ENCODE measurements at places on chromosomes 11 and 22.
A peak's percentile ranks its signal among the peaks of the same experiment; 100 is the strongest.

GRCh38 chr11:79198898-79199250, 242.0 kb downstream of the TENM4 start:
- no peak for DNase-seq

DNA sequence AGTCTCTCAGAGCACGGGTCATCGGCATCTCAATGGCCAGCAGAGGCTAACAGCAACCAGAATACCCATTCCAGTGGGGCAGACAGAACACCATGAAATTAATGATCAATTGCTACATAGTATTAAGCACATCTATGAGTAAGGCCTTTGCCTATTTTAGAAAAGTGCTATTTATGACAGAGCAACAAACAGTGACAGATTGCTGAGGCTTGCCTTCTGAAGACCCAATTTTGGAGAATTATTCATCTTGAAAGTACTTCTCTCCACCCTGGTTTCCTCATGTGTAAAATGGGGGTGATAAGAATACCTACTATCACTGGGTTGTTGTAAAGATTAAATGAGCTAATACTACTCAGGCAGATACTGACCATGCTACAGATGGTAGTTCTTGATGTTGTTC, 232.7 kb downstream of the TENM4 start:
- no peak for DNase-seq

DNA sequence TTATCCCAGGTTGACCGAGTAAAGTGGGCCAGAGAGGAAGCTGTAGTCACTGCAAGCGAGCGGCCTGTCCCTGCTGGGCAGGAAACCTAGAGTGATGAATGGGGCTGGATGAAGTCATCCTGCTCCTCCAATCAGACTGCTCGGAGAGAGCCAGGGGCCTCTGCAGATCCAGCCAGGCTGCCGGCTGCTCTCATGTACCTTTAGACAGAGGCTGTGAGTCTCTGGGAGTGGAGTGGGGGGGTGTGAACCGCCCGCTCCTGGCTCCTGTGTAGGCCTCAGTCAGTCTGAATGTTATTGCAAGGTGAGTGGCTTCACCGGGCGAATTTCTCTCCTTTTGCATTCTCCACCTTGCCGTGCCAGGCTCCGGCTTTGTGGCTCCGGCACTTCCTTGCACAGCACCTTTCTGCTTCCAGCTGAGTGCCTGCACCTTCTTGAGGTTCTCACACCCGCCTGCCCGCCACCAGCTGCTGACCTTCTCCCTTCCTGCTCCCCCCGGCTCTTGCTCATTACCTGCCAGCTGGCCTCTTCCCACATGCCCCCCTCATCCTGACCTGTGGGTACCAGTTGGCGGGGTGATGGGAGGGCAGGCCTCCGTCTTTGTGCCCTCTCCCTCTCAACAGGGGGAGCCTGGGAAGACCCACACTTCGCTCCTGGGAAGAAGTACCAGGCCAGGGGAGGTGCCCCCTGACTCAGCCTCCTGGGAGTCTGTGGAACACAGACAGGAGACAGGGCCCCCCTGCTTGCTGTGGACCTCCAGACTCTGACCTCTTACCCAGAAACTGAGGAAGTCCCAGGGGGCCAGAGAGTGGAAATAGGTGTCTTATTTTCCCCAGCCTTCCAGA, 79.9 kb downstream of the GRAMD1B start:
- peak; percentile 24 for DNase-seq

GRCh38 chr22:46087816-46088277, 62.5 kb upstream of the PPARA start:
- peak; percentile 81 for DNase-seq

DNA sequence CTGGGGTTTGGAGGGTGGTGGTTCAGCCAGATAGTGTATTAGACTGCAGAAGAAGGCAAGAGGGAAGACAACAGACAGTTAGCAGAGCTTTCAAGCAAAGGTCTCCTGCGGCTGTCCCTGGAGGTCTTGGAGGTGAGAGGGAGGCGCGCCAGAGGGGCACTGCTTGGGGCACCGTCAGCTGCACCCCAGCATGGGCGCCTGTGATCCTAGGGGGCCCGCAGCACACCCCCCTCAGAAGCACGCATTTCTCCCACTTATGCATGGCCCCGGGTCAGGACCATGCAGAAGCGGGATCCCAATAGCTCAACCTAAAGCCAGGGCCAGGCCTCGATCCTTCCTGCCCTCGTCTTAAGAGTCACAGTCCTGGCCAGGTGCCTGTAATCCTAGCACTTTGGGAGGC, 26.5 kb downstream of the FGF4 start:
- DNase-seq: no peak

- no peak for DNase-seq
Measured at GRCh38 chr11:13288375-13289029, 10.9 kb downstream of the BMAL1 start.

DNA sequence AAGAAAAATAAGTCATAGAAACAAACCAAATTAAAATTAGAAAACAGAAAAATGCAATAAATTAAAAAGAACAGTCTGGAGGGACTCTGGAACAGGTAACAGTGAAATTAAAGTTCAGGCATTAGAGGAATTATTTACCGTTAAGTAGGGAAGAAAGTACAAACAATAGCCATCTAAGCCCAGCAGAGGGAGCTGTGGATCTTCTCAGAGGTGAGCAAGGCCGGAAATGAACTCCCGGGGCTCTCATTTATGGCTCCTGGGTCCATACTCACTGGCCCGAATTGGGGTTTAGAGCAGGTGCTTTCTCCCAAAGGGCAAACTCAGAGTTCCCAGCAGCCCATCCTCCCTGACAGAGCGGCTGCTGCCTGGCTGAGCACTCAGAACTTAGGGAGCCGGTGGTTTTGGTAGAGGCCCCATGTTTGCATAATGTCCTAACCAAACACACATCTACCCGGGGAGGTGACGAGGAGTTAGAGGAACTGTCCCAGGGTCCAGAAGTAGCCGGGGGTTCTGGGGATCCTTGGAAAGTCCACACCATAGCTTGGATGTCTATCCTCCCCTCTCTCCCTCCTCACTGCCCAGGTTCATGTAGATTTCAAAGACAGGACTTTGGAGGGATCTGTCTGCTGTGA, 87.8 kb upstream of the VPREB1 start:
- no peak for DNase-seq

DNA sequence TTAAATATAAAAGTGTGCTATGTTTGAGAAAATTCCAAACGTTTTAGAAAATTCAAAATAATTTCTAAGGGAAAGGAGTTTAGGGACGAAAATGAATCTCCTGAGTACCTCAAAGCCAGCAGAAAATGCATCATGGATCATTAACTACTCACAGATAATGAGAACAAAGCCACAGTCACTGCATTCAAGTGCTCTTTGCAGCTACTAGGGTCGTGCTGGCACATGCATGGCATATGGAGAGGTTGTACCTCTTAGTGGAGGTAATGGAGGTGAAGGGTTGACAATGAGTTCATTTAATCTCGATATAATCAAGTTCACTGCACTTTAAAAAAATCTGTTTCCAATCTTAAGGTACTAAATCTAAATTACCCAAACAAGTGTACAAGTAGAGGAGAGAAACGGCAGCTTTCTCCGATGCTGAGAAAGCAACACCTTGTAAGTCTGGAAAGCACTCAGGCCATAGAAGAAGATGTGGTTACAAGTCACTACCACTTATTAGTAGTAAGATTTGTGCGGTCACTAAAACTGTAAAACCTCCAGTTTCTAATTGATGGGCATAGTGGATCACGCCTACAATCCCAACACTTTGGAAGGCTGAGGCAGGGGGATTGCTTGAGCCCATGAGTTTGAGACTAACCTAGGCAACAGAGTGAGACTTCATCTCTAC, 261.1 kb upstream of the ANO3 start:
- DNase-seq: no peak

GRCh38 chr11:62071408-62071807, 52.4 kb upstream of the INCENP start:
- DNase-seq: no peak

DNA sequence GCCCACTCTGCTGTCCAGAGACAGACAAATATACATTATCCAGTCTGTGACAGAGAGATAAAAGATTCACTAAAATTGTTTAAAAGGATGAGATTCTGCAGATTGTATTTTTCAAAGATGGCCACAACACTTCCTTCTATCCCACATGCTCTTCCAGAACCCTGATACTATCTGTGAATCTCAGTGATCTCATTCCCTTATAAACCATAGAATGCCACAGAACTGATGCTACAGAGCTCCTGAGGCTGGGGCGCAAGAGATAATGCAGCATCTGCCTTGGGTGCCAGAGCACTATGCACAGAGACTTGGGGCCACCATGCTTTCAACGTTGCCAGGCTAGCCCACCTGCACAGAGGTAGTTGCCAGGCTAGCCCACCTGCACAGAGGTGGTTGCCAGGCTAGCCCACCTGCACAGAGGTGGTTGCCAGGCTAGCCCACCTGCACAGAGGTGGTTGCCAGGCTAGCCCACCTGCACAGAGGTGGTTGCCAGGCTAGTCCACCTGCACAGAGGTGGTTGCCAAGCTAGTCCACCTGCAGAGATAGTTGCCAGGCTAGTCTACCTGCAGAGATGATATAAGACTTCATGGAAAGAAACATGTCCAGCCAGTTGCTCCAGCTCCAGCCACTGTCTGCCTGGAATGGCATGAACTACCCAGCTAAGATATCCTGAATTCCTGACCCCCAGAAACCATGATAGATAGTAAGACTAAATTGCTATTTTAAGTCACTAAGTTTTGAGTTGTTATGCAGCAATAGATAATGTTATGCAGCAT, 17.6 kb upstream of the SEPTIN5 start:
- no peak for DNase-seq

DNA sequence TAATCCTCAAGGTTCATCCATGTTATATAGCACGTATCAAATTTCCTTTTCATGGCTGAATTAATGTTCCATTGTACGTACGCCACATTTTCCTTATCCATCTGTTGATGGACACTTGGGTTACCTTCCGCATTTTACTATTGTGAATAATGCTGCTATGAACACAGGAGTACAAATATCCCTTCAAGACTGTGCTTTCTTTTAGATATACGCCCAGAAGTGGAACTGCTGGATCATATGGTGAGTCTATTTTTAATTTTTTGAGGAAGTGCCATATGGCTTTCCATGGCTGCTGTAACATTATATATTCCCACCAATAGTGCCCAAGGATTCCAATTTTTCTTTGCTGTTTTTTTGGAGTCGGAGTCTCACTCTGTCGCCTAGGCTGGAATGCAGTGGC, 6.0 kb downstream of the MRPL40 start:
- no peak for DNase-seq

GRCh38 chr11:30436801-30437200, 113.9 kb downstream of the ARL14EP start:
- DNase-seq: no peak

DNA sequence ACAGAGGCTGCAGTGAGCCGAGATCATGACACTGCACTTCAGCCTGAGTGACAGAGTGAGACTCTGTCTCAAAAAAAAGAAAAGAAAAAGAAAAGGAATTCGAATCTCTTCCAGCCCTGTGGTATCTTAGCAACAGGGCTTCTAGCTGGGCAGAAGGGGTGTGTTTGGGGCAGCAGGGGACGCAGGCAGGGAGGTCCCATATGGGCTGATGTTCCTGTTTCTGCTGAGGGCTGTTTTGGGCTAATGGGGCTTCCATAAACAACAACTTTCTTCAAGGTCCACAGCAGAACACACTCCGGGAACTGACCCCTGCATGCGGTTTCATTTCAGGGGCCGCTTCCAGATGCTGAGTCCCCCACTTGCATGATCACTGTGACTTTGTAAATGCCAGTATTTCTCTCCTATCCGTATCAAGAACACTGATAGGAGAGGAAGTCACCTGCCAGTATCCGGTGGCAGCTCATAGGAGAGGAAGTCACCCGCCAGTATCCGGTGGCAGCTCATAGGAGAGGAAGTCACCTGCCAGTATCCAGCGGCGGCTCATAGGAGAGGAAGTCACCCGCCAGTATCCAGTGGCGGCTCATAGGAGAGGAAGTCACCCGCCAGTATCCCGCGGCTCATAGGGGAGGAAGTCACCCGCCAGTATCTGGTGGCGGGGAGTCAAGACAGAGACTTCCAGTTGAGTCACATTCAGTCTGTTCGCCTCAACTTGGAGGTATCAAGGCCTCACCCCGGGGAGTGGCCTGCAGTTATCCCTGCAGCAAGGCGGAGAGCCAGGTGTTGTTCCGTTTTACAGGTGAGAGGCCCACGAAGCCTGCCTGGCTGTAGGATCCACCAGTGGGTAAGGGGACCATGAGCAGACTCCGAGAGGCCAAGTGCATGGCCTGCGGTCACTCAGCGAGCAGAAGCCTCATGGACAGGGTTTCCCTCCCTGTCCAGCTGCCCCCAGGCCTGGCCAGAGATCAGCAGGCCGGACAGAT, 8.3 kb upstream of the FGF19 start:
- DNase-seq: no peak

- no peak for DNase-seq
Measured at GRCh38 chr11:86058360-86058759, 10.5 kb downstream of the PICALM start.

DNA sequence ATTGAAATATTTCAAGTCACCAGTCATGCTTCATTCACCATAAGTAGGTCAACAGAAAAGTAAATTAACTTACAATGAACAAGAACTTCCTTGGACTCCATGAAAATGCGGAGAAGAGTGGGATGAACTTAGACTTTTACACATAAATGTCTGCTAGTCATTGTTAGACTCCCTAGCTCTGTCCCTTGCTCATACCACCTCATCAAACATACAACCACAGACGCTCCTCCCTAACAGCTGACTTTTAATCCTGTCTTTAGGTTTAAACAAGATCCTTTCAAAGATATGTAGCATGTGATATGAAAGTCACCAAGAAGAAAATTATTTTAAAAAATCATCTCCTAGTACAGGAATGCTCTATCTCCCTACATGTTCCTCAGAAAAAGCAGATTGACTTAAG, 248.1 kb downstream of the DLG2 start:
- DNase-seq: no peak

GRCh38 chr11:123536690-123537437, 106.8 kb downstream of the GRAMD1B start:
- no peak for DNase-seq

DNA sequence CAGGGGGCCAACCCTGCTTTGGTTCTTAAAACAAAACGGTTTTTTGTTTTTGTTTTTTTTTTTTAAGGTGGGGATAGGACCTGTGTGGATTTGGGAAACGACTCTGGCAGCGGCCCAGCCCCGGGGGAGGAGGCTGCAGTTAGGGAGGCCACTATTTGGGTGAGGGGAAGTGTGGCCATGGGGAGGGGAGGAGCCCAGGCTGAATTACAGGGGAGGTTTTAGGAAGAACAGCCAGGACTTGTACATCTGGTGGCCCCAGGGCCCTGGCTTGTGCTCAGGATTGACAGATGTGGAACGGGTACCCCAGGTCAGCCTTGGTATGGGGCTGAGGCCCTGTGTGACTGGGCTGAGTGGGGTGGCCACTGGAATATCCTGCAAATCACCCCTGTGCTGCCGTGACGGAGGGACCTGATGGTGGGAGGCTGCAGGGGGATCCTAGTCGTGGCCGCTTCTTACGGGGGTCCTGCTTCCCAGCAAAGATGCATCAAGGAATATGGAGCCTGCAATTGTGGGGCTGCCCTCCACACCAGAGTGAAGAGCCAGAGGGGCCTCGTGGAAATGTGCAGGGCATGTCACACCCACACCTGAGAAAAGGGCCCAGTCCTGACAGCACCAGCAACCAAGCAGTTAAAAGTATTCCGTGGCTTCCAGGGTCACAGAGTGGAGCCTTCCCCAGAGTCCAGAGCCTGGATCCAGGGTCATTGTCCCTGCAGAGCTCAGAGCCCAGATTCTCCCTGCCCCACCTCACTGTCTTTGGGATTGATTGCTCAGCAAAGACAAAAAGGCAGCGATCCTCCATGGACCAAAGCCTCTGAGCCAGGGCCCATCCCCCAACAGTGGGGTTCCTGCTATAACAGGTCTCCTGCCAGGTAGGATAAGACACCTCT, 55.2 kb upstream of the WNT7B start:
- DNase-seq: no peak

GRCh38 chr11:111368285-111368560, 10.9 kb downstream of the POU2AF1 start:
- no peak for DNase-seq

All from brain pericyte (primary cell).